ENCODE measurements at places on chromosomes 4 and X. TPM values are rescaled to one million over a fixed set of nuclear protein-coding genes. Genes with fewer than 3 reads are reported as not detected.

The MID1 gene
- 37.0 TPM for total RNA-seq

The FANCB gene
- total RNA-seq: 1.8 TPM

DNA sequence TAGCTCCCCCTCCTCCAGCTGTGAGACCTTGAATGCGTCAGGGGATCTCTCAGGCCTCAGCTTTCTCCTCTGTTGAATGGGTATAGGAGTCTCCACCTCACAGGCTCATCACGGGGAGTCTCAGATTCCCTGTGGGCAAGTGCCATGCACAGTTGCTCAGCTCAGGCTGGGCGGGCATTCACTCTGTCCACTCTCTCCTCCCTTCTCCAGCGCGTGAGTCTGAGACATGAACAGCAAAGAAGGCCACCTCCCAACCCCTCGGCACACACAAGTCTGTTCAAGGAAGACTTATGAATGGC, 60.0 kb downstream of the HTRA3 start:
- no peak for DNase-seq

The GAGE13 gene
- total RNA-seq: not detected

DNA sequence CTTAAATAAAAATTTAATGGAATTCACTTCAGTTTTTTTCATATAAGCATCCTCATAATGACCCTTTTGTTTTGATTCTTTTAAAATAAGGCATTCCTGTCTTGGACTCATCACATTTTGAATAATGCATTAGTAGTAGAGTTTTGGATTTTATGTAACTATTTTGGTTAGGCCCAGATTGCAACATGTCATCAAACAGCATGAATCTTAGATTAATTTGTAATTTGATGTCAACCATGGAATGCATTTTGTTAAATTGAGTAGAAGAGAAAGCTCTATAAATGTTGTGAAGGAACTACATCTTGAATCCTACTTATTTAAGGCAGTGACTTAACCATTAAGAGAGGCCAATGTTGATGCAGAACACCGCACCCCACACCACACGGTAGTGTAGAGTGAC, 3.1 kb downstream of the DIAPH2 start:
- no peak for DNase-seq

DNA sequence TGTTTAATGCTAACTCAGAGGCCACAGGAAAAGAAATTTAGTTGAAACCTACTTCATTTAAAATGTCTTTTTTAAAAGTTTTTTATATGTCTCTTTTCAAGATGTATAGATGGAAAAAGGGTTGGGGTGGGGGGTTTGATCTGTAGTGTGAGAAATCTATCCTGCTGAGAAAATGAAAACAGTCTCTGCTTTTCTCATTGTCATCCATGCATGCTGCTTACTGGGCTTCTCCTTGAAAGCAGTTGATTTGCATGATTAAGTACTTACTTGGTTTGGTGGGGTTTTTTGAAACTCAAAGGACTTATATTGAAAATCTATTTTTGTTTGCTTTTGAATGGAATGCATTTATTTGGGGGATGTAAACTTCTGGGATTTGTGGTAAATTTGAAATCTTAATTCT, 313.6 kb upstream of the DKK2 start:
- no peak for DNase-seq

The BST1 gene
- 9.2 TPM for total RNA-seq

DNA sequence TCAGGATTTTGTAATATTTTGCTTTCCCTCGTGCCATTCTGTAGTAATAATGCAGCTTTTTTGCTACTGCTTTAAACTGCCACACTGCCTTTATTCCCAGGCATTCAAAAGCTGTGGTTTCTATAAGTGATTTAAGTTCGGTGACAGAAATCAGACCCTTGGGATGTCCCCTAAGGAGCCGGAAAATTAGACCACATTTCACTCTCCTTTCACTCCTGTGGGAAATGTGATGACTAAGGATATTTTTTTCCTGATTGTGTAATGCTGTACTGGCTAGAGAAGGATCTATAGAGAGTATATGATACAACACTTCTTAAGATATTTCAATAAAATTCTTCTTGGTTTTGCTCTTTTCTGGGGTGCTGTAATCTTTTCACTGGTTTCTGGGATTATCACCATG, 24.4 kb downstream of the UGT2A3 start:
- DNase-seq: no peak

The GUCY1B1 gene
- total RNA-seq: 34.1 TPM

DNA sequence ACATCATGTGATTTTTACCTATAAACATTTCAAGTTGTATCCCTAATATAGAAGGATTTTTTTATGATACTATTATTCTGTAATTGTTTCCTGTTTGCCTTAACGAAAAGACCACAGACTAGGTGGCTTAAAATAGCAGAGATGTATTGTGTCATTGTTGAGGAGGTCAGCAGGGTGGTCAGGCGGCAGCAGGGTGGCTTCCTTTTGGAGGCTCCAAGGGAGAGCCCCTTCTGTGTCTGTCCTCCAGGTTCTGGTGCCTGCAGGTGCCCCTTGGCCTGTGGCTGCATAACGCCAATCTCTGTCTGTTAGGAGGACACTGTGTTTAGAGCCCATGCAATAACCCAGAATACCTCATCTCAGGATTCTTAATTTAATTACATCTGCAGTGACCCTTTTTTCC, 118.1 kb downstream of the TBL1X start:
- no peak for DNase-seq

DNA sequence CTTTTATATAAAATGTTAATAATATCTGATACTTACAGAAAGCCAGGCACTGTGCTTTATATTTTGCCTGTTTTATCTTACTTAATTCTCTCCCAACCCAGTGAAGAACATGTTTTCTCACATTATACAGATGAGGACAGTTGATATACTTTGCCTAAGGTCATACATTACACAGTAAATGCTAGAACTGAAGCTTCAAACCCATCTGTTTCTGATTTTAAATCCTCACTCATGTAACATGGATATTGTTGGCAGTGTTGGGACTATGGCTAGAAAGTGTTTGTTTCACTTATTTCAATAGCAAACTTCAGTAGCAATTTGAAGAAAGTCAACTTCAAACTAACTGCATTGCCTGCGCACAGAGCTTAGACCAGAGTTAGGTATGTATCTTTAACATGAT, 57.4 kb downstream of the RAPGEF2 start:
- no peak for DNase-seq

GRCh38 chr4:60934566-60935295, 265.4 kb upstream of the ADGRL3 start:
- DNase-seq: no peak

- DNase-seq: no peak
Measured at GRCh38 chrX:120291211-120291610, 20.1 kb downstream of the TMEM255A start.

GRCh38 chr4:183129675-183130074, 30.6 kb downstream of the WWC2 start:
- no peak for DNase-seq

The TRIM61 gene
- 0.95 TPM for total RNA-seq

The RNF212 gene
- 2.4 TPM for total RNA-seq
